ENCODE measurements at places on chromosomes 16 and 17.

DNA sequence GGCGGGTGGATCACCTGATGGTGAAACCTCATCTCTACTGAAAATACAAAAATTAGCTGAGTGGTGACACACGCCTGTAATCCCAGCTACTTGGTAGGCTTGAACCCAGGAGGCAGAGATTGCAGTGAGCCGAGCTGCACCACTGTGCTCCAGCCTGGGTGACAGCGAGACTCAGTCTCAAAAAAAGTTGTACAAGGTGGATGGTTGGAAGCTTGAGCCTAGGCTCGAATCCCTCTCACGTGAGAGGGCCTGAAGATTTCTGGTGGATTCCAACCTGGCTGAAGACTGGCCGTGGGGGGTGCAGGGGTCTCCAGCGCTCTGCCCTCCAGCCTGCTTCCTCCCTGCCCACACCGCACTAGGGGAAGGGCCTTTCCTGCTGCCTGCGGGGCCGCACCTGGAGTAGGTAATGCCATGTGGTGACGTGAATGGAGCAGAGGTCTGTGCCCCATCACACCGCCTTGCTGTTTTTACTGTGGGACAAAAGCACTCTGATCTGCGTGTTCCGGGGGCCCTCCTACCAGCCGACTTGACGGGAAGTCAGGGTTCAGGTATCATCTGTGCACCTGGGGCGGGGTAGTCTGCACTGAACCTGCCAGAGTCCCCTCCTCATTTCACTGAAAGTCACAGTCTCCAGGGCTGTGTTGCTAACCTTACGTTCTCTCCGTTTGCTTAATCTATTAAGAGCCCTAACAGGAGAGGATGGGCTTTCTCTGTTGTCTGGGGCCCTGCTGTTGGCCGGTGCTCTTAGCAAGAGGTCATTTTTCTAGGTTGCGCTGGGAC, 4.2 kb downstream of the RPL13 start:
- DNase-seq = no peak

- DNase-seq = no peak
These were observed 149.0 kb upstream of the GOT2 start for GRCh38 chr16:58883131-58883530.

GRCh38 chr16:56871172-56871593, 6.2 kb downstream of the SLC12A3 start:
- no peak for DNase-seq

DNA sequence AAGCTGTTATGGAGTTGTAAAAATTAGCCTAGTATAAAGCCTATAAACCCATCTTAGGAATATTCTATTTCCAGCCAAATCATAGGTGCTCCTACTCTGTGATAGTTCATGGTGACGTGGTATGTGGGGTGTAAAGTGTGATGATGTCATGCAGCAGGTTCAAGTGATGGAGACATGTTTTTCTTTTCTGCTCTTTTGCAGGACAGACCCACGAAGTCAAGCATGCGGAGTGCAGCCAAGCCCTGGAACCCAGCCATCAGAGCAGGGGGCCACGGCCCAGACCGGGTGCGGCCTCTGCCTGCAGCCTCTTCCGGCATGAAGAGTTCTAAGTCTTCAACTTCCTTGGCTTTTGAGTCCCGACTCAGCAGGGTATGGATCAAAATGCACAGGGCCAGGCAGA, 87.3 kb downstream of the SPECC1 start:
- DNase-seq = no peak

DNA sequence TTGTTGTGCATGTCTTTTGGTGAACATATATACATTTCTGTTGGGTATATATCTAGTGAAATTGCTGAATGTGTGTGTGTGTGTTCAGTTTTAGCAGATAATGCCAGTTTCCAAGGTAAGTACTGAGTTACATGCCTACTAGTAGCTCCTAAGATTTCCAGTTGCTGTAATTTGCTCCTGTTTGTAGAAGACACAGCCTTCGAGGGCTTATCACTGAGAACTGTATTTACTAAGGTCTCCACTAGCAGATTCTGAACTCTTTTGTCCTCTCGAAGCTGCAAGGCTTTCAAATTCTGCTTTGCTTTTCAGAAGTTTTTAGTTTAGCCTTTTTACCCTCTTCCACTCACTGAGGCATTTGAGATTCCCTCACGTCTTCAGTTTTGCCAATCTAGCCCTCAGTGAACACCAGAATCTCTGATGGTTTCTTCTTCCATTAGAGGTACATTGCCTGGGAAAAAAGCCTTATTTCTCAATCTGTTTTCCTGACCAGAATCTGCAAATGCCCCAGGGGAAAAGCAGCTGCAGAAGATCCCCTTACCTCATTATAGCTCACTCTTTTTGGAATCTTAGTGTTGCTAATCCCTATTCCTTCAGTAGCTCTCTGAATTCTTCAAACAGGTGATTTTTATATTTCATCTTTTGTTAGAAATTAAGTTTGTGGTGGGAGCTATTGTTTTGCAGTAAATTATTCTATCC, 52.9 kb downstream of the NF1 start:
- no peak for DNase-seq

DNA sequence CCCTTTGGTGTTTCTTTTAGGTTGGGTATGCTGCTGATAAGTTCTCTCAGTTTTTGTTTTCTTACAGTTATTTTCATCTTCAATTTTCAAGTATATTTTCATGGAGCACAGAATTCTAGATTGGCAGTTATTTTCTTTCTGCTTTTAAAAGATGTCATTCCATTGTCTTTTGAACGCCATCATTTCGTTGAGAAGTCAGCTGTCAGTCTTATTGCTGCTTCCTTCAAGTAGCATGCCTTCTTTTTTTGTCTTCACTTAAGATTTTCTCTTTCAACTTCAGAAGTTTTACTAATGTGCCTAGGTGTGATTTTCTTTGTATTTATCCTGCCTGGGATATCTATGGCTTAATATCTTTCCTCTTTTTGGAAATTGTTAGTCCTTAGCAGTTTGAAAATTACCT, 262.2 kb upstream of the PMFBP1 start:
- no peak for DNase-seq

- no peak for DNase-seq
These were observed 372.1 kb downstream of the XYLT1 start for GRCh38 chr16:17098685-17099084.

GRCh38 chr16:77925531-77925930, 96.8 kb upstream of the CLEC3A start:
- DNase-seq = no peak

DNA sequence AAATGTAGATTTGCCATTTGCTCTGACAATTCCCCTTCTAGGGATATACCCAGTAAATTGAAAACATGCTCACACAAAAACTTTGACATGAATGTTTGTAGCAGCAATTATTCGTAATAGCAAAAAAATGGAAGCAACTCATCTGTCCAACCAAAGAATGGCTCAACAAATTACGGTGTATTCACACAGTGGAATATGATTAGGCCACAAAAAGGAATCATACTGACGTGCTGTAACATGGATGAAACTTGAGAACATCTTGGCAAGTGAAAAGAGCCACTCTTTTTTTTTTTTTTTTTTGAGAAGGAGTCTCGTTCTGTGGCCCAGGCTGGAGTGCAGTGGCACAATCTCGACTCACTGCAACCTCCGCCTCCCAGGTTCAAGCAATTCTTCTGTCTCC, 24.1 kb upstream of the SPNS3 start:
- DNase-seq = no peak

DNA sequence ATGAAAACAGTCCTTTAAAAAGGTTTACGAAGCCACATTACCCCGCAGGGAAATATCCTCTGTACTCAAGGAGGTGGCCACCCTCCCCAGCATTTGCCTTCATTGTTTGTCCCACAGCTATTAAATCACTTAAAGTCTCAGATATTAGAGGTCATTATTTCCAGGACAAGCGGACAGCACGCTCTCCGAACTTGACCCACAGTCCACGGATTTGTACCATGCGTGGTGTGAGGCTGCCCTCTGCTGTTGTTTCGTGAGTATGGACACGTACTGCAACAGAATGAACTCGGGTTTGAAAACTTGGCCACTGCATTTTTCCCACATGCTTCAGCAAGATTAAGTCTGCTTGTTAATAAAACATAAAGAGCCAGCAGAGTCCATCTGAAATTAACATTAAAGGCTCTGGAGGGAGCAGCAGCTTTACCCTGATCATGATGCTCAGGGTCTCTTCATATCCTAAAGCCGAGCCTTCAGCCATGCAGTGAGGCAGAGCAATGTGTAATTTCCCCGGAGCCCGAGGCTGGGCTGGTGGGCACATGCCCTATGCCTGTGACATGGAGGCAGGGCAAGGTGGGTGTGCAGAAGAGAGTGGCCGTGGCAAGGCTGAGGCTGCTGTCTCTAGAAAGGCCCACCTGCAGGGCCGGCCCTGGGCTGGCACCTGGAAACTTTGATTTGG, 19.7 kb downstream of the MEAK7 start:
- no peak for DNase-seq

DNA sequence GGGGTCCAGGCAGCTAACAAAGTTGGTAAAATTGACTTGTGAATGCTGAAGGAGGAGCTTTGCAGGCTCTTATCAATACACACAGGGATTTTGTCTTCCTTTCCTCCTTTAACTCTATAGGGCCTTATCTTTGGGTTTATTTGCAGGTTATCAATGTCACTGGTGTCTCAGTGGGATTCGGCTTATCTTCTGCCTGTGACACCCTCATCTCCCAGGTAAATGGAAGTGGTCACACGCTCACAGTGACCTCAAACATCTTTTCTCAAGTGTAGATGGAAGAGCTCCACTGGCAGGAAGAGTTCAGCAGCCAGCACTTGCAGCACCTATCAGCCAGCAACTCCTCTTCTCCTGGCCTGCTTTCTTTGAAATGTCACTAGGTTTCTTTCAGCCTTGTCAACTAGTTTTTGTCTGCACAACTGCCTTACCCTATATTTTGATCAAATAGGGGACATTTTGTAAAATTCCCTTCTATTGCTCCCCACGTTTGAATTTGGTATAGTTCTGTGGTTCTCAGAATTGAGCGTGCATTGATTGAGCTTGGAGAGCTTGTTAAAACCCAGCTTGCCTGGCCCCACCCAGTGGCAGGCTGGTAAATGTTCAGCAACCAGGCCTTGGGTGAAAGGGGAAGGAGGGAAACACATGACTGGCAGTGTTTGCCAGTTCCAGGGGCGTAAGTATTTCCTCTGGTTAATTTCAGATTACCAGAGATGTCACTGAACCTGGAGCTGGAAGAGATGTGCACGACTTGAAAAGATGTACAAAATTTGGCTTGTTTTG, 12.8 kb downstream of the SLC47A1 start:
- no peak for DNase-seq

- DNase-seq = no peak
These were observed 15.0 kb downstream of the SLC7A5 start for GRCh38 chr16:87854053-87854906.

DNA sequence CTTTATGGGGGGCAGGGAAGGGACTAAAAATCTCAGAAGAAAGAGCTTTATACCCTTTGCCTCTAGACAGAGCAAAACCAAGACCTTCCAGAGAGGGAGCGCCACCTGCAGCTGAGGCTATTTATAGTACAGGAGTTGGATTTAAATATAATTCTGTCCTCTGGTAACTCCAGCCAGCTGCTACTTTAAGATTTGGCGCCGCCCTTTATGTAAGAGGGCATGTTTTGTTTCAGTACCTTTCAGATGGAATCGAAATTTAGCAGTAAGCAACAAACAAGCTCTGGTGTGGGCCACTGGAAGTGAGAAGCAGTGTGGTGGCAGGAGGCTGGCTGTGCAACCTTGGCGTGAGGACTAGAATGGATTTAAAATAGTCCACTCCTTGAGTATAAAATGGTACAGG, 5.2 kb upstream of the GUCY2D start:
- no peak for DNase-seq

- no peak for DNase-seq
These were observed 22.8 kb downstream of the ABCC1 start for GRCh38 chr16:15972046-15972868.

DNA sequence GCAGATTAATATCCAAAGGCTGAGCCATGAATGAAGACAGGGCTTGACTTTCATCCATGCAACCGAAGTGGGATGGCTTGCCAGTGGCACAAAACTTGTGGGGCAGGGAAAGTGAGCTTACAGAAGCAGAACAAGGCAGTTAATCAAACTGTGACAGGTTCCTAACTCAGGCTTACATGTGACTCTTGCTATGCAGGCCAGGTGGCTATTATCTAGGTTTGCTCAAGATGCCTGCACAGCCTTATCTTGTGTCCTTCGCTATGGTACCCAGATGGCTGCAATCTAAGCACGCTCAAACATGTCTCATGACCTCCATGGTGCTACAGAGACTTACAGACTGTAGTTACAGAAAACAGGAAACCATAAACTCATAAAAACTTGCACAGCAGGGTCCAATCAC, 8.6 kb upstream of the DNAH9 start:
- DNase-seq = no peak

GRCh38 chr17:48003417-48004151, 32.7 kb downstream of the CDK5RAP3 start:
- DNase-seq = peak; percentile 95

DNA sequence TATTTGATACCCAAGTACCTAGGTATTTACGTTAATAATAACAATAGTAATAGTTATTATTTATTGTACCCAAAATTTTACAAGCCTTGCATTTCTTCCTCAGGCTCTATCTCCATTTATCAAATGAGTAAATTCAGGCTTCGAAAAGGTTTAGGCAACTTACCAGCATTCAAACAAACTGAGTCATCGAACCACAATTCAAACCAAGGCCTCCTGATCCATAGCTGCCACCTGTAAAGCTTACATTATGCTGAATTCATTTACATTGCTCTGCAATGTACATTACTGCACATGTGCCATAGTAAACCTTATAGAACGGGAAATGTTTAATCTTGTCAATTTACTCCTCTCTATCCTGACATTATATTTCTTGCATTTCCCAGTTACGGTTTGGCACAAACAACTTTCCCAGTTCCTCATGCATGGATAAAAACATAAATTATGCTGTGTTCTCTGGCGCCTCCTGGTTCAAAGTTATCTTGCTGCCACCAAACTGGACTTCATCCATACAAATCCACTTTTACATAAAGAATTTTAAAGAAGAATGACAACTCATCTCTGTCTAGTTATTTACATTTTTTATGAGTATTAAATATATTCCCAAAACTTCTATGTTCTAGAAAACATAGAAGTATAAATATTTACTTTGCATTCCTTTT, 360.6 kb upstream of the SOX9 start:
- DNase-seq = no peak

DNA sequence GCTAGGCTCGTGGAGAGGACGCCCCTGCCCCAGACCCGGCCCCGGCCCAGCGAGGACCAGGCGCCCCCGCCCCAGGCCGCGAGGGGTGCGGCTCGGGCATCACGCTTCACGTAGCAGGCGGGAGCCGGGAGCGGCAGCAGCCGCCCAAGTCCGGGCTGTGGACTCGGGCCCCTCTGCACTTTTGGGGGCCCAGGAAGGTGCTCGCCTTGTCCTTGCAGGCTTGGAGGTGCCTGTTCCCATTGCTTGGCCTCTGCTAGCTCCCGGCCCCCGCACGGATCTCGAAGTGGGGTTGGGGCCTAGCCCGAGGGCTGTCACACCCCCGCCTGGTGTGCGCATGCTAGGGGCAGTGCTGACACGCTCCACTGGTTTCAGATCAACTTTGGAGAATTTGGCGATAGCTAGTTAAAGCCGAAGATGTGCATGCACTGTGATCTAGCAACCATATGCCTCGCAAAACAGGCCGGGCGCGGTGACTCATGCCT, 55.7 kb downstream of the WSB1 start:
- DNase-seq = no peak

All from NCI-H2081 treated with DMSO at 0.1 percent for 48 hours (cell line).